ENCODE measurements at places on chromosomes 7 and 10. TPM values are rescaled to one million over a fixed set of nuclear protein-coding genes. Genes with fewer than 3 reads are reported as not detected.

Gene TMEM176A
- total RNA-seq = not detected

Gene ITGA8
- not detected for total RNA-seq

Gene IL15RA
- 9.9 TPM for total RNA-seq

Gene CPA2
- total RNA-seq = not detected

Gene SLC16A12
- under 0.01 TPM for total RNA-seq

Gene AGFG2
- total RNA-seq = 19.4 TPM

Gene ZMIZ1
- 19.2 TPM for total RNA-seq

Gene LCOR
- 26.2 TPM for total RNA-seq

Gene CHST3
- total RNA-seq = 23.5 TPM

Gene FAM24B
- 4.1 TPM for total RNA-seq

Gene PPP1R17
- total RNA-seq = not detected

Gene VDAC2
- 165 TPM for total RNA-seq

Gene CYP26C1
- total RNA-seq = under 0.01 TPM

Gene GARIN1A
- total RNA-seq = 0.59 TPM

Gene FEZF1
- not detected for total RNA-seq

Gene CDCA7L
- total RNA-seq = 50.8 TPM

Gene SOSTDC1
- not detected for total RNA-seq

Gene TAS2R41
- total RNA-seq = not detected
